ENCODE measurements at places on chromosomes 11 and 22.

DNA sequence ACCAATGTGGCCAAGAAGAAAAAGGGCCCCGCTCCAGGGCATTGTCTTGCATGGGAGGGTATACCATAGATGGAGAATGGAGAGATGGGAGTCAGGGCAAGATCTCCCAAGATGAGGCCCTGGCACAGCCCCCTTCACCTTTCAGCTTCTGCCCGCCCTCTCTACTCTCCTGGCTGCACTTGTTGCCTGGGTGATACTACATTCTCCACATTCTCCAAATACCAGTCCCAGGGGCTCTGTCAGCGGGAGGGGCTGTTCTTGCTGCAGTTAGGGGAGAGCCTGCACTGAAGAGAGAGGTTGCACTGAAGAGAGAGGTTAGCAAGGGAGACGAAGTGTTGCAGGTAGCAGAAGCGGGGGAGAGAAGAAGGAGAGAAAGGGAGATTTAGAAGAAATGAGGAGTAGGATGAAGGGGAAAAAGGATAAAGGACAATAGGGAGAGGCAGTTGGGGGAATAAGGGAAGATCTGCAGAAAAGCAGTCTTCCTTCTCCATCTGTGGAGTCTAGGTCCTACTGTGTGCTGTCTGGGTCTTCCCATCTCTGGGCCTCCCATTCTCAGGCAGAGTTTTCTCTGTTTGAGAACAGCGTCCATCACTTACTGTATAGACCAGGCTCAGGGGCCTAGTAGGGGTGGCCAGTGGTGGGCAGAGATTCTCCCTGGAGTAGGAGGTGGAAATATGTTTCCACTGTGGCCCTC, 8.0 kb downstream of the PHLDB1 start:
- DNase-seq, result no peak

- DNase-seq, result peak; percentile 56
Observed at GRCh38 chr11:130580372-130580771, 131.9 kb downstream of the ADAMTS15 start.

DNA sequence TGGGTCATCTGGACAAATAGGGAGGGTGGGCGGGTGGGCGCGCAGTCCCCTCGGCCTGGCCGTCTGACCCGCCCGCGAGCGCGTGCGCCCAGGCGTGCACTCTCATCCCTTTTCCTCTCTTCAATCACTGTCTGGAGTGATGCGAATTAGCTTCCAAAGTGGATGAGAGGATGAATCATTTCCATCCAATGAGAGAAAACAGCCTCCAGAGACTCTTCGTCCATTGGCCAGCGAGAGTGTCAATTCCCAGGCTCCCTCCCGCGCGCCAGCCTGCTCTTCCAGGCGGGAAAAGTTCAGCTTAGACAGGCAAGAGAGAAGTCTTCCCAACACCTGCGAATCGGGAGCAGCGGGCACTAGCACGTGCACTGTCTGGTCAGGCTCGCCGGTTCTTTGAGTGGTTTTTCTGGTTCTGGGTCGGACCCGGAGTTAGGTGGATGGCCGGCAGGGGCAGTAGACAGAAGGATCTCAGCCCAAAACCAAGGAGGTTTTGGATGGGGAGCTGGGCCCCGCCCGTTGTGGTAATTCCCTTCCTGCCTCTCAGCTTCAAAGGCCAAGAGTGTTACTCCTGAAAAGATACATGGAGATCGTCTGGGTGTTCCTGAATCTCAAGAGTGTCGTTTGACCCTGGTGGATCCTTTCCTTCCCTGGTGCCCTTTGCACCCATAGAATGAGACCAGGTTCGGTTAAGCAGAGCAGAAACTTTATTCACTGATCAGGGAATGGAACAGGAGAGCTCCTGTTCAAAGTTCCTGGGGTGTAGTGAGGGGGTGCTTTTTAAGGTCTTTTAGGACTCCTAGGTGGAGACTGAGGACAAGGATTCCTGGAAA, 33.4 kb upstream of the GLYATL1 start:
- DNase-seq, result peak; percentile 84

DNA sequence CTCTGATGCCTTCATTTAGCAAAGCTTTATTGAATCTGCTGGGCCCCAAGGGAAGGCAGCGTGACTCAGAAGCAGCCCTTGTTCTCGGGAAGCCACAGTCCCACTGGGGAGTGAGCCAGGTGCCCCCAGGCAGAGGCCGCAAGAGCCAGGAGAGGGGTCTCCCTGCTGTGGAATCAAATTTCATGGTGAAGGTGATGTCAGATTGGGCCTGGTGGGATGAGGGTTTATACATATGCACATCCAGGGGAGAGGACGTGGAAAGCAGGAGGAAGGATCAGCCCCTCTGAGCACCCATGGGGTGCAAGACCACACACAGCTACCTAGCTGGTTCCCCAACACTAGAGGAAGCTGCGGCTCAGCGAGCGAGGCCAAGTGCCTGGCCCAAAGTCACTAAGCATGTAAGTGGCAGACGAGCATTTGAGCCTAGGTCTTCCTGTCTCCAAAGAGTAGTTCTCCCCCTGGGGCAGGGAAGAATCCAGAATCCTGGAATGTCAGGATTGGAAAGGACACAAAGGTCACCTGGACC, 2.0 kb downstream of the SYNGR1 start:
- DNase-seq, result no peak

DNA sequence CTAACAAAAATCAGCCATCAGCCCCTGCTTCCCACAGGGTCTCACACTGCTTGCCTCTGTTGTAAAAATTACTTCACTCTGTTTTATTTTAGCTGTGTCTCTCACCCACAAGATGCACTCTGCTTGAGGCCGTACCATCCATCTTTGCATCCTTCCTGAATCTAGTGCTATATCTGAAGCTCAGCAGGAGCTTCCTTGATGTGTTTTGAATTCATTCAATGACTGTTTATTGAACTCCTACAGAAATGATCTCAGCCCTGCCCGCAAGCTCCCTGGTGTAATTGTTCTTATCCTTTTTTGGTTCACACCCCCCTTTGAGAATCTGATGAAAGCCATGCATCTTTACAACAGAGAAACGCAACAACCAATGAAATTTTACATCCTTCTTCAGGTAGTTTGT, 310.2 kb upstream of the ZC3H12C start:
- no peak for DNase-seq
